Activated CD4-positive, CD25-positive, alpha-beta regulatory T cell treated with anti-CD3 and anti-CD28 coated beads, Interleukin-2, amount 50 U/mL, for 24 hours (primary cell): ENCODE measurements at places on chromosomes 12 and 14.

DNA sequence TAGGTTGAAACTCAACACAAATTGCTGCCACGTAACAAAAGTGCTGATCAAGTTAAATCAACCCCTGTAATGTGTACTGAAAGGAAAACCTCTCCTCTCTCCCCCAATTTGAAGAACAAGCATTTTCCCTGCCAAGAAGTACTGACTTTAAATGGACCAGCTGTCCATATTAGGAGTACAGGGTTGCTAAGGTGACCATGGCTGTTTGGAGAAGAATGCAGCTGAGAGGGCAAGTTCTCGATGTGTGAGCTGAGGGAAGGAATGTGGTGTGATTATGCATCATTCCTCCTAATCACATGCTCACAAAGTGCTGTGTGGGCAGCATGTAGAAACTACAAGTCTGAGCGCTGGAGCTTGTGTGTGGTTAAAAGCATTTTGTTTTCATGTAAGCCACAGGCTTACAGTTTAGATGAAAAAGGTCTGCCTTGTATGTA, 50.9 kb upstream of the CCT2 start:
- ATAC-seq = peak; percentile 28

- ATAC-seq = no peak
Measured at GRCh38 chr12:47276253-47276620, 196.5 kb upstream of the AMIGO2 start.

- no peak for ATAC-seq
Measured at GRCh38 chr12:1562813-1563407, 31.5 kb downstream of the FBXL14 start.

DNA sequence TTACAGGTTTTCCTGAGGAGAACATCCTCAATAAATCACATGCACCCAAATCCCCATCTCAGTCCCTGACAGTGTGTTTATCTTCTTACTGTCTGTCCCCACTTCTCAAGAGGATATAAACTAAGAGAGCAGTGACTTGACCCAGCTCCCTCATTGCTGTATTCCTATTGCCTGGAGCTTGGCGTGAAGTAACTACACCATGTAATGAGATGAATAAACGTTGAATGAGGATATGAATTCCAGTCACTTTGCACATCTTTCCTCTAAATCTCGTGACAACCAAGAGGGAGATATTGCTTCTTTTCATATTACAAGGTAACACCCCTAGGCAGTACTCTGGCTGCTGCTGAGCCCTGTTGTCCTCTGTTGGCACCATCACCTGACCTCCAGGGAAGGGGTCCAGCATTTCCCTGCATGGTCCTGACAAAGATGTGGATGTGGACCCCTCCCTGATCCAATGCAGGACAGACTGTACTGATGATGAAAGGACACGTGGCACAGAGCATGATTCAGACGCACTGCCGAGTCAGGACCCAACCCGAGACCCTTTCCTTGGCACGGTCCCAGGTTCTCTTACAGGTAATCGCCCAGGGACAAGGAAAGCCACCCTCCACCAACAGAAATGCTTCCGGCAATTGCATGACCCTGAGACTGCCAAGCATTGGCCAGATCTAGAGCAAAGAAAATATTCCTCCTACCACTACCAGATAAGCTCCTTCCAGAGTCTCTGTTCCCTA, 47.7 kb upstream of the CPM start:
- no peak for ATAC-seq

GRCh38 chr14:93926245-93926872, 785 bp upstream of the FAM181A start:
- ATAC-seq = no peak

GRCh38 chr12:53561590-53561953, 54.3 kb upstream of the NPFF start:
- peak; percentile 38 for ATAC-seq

- no peak for ATAC-seq
Measured at GRCh38 chr14:36217732-36218131, 41.2 kb upstream of the PTCSC3 start.

DNA sequence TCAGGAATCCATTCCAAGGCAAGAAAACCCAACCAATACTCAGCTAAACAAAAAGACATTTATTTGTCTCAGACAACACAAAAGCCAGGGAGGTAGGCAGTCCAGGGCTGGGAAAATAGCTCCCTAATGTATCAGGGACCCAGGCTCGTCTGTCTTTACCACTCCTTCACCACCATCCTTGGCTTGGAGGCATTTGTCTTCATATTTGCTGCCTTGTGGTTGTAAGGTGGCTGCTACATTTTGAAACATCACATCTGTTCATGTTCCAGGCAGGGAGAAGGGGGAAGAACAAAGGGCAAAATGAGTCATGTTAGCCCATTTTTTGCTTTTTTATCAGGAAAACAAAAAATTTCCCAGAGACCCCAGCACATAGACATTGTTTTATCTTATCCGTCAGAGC, 44.8 kb upstream of the PCED1B start:
- no peak for ATAC-seq

DNA sequence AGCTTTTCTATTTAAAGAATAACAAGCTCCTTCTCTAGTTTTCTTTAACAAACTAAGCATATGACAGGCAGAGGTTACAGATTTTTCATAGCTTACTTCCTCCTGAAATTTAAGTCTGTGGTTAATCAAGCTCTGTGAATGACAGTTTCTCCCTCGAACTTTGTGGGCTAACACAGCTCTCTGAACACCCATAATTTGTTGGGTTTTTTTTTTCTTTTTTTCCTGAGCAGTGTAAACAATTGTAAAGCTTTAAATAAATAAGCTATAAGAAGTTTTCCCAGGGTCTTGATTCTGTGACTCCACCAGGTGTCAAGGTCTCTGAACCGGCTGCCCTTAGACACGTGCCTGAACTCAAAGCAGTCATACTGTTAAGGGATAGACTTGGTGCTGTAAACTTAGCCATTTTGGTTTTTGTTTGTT, 128.1 kb upstream of the AMIGO2 start:
- ATAC-seq = peak; percentile 16

GRCh38 chr14:31541702-31542101, 19.5 kb upstream of the NUBPL start:
- no peak for ATAC-seq

- no peak for ATAC-seq
Measured at GRCh38 chr14:52078095-52078531, 9.3 kb upstream of the NID2 start.

- no peak for ATAC-seq
Measured at GRCh38 chr14:34398024-34398423, 64.0 kb downstream of the SPTSSA start.

DNA sequence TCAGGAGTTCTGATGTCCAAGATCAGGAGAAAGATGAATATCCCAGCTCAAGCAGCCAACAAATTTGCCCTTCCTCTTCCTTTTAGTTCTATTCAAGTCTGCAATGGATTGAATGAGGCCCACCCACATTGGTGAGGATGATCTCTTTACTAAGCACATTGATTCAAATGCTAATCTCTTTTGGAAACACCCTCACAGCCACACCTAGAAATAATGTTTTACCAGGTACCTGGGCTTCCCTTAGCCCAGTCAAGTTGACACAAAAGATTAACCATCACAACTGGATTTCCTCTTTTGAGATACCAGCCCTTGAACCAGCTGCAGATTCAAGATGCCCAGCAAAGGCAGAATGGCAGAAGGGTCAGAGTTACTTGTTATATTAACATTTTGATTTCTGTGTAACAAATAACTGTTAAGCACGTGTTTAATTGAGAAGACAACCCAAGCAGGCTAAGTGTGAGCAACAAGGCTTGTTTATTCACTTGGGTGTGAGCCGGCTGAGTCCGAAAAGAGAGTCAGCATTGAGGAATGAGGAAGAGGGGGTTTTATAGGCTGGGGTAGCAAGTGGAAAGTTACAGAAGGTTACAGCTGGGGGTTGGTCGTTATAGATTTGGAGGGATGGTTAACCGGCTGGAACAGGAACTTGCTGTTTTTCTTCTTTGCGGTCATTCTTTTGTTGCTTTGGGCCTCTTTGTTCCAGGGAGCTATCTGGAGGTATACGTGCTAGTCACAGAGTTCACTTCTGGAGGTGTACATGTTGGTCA, 180.3 kb downstream of the EMP1 start:
- ATAC-seq = no peak

DNA sequence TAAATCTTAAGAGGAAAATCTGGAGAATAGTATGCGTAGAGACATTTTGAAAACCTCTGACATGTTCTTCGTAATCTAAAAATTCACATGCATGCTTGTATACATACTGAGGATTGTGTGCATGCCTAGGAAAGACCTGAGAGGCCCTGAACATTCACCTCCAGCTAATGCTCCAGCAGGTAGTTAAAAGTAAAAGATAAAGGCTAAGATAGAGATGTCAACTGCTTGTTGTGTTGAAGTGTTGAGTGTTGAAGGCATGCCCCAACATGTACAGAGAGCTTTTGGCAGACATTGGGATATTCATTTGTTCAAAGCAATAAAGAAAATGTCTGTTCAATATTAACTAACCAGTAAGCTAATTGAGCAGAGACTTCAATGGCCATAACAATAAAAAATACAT, 118.6 kb upstream of the SYT1 start:
- no peak for ATAC-seq

DNA sequence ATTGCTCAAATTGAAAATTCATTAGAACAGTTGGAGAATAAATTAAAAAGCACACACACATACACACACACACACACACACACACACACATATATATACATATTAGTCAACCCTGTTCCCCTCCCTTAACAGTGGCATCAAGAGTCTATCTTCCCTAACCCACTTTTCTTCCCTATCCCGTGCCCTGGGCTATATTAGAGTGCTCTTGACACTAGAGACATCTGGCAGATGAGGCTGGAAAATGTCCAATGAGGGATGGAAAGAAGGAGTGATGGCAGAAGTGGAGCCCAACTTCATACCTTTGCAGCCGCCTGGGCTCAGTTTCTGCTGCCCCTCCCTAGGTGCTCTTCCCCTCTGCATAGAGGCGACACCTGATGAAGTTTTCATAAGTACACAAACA, 172.4 kb upstream of the NUDT4 start:
- no peak for ATAC-seq

GRCh38 chr14:52220924-52221811, 46.3 kb upstream of the PTGDR start:
- no peak for ATAC-seq

- ATAC-seq = no peak
Measured at GRCh38 chr12:93778306-93778705, 101.1 kb downstream of the CRADD start.

DNA sequence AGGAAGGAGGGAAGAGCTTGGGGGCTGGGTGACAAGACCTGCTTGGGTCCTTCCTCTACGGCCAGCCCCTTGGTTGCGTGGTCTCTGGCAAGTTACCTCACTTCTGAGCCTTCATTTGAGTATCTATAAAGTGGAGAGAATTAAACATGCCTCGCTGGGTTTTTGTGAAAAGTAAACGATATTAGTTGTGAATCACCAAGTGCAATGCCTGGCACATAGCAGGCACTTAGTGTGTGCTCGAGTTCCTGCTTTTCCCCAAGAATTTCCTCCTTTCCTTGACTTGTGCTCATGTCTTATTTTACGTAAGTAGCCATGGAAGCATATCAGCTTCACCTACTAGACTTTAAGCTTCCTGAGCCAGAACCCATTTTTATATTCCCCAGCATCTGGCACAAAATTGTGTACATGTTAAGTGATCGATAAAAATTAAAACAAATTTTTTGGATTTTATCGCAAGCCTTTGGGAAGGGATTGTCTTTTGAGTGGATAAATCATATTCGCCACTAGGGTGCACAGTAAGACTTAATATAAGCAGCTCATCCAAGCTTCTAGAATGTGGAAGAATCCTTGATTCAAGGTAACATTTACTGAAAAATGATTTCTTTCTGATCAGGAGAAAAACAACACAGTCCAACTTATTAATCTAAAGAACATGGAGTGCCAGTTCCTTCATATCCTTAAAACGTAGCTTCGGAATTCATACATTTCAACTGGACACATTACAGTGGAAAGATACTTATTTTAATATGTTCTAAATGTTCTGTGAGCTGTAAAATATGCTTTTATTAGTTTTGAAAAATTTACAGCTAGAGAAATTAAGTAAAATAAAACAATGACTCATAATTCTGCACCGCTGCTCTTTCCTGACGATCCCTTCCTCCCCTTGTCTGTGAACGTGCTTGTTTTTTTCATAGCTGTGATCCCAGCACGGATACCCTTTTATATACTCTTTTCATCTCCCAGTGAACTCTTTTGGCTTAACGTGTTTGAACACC, 62.0 kb downstream of the SLC25A47 start:
- no peak for ATAC-seq

- no peak for ATAC-seq
Measured at GRCh38 chr12:99810718-99811593, 163.4 kb downstream of the GARIN6 start.

DNA sequence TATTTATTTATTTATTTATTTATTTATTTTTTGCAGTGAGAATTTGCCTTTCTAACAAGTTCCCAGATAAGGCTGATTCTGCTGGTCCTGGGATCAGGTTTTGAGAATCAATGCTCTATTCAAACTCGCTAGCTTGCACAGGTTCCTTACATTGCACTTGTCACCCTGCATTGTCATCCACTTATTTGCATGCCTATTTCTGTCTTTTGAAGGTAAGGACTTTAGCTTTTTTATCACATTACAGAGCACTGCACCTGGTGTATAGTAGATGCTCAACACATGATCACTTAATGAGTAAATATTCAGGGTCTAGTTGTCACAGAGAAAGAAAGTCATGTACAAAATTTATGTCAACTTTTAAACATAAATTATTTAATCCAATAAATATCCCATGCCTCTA, 219.7 kb upstream of the BTG1 start:
- ATAC-seq = no peak

DNA sequence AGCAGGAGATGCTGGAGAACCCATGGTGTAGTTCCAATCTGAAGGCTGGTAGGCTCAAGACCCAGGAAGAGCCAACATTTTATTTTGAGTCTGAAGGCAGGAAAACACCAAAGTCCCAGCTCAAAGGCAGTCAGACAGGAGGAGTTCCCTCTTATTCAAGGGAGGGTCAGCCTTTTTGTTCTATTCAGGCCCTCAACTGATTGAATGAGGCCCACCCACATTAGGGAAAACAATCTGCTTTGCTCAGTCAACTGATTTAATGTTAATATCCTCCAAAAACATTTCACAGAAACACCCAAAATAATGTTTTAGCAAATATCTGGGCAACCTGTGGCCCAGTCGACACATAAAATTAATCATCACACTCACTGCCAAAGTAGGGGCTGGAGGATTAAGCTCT, 130.8 kb downstream of the LMNTD1 start:
- ATAC-seq = no peak

GRCh38 chr12:76444408-76444984, 96.3 kb upstream of the BBS10 start:
- ATAC-seq = peak; percentile 63

GRCh38 chr12:125245581-125246557, 180.6 kb downstream of the AACS start:
- no peak for ATAC-seq

GRCh38 chr12:6819106-6820030, 2.3 kb upstream of the GPR162 start:
- no peak for ATAC-seq
